Hepatocyte (in vitro differentiated cells): ENCODE measurements at places on chromosomes 3 and 15. TPM values are rescaled to one million over a fixed set of nuclear protein-coding genes. Genes with fewer than 3 reads are reported as not detected.

GRCh38 chr3:2783261-2783660 lies 326.9 kb downstream of the IL5RA start:
- no peak for DNase-seq
- H3K4me1 ChIP-seq = no peaks in the 10 kb centered on the region
- no peak overlapping the region for H3K4me3 ChIP-seq
- H3K36me3 ChIP-seq = no peaks in the 10 kb centered on the region
- no peak overlapping the region for H3K27ac ChIP-seq

- no peak overlapping the region for H3K4me3 ChIP-seq
- DNase-seq = peak; percentile 63
- peaks cover 3% of the 10 kb centered on the region for H3K4me1 ChIP-seq
- no peaks in the 10 kb centered on the region for H3K36me3 ChIP-seq
Measured at GRCh38 chr3:24185738-24186384, 240.8 kb downstream of the NR1D2 start.

CHAC1 gene
- total RNA-seq = 22.1 and 26.8 TPM in 2 replicates

DNA sequence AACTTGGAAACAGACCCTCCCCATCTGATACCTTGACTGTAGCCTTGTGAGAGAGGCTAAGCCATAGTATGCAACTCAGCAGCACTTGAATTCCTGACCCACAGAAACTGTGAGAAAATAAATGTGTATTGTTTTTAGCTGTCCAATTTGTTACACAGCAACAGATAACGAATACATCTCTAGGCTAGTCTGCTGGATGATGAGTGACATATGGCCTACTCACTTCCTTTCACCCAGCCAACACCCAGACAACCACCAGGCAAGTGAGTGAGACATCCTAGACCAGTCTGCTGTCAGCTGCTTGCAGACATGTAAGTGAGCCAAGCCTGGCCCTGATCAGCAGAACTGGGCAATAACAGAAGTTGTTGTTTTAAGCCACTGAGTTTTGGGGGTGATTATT lies 19.2 kb upstream of the SMAD6 start:
- no peaks in the 10 kb centered on the region for H3K27me3 ChIP-seq
- H3K4me3 ChIP-seq = no peak overlapping the region
- no peak for DNase-seq
- no peak overlapping the region for H3K27ac ChIP-seq
- peaks cover 28% of the 10 kb centered on the region for H3K4me1 ChIP-seq

- no peaks in the 10 kb centered on the region for H3K36me3 ChIP-seq
- H3K27ac ChIP-seq = no peak overlapping the region
- no peak overlapping the region for H3K4me3 ChIP-seq
- no peaks in the 10 kb centered on the region for H3K27me3 ChIP-seq
Measured at GRCh38 chr3:42884324-42884723, 8.6 kb upstream of the CYP8B1 start.

DNA sequence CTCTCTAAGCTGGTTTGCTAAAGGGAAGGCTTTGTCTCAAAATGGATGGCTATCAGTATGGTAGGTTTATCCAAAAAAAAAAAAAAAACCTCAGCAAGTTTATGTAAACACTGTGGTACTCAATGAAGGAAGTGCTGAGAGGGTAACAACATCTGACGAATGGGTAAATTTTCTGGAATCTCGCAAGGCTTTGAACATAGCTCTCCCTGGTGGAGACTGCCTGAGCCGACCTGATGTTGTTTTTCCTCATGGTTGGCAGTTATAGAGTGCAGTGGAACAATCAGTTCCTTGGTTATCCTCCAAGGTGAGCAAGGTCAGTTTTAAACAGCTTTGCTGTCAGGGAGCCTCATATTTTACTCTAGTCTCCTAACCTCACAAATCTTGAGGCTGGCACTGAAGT lies 94.6 kb downstream of the ZPLD1 start:
- no peak overlapping the region for H3K4me3 ChIP-seq
- no peaks in the 10 kb centered on the region for H3K27me3 ChIP-seq
- no peaks in the 10 kb centered on the region for H3K36me3 ChIP-seq
- H3K4me1 ChIP-seq = no peaks in the 10 kb centered on the region
- H3K27ac ChIP-seq = no peak overlapping the region
- peak; percentile 34 for DNase-seq

- H3K4me1 ChIP-seq = no peaks in the 10 kb centered on the region
- no peaks in the 10 kb centered on the region for H3K27me3 ChIP-seq
- H3K36me3 ChIP-seq = no peaks in the 10 kb centered on the region
- no peak overlapping the region for H3K4me3 ChIP-seq
- no peak overlapping the region for H3K27ac ChIP-seq
- DNase-seq = no peak
Measured at GRCh38 chr3:70056081-70056480, 56.5 kb downstream of the SAMMSON start.

- H3K27me3 ChIP-seq = no peaks in the 10 kb centered on the region
- no peak for DNase-seq
- no peaks in the 10 kb centered on the region for H3K4me1 ChIP-seq
Measured at GRCh38 chr3:28989646-28990089, 291.2 kb upstream of the RBMS3 start.

DNA sequence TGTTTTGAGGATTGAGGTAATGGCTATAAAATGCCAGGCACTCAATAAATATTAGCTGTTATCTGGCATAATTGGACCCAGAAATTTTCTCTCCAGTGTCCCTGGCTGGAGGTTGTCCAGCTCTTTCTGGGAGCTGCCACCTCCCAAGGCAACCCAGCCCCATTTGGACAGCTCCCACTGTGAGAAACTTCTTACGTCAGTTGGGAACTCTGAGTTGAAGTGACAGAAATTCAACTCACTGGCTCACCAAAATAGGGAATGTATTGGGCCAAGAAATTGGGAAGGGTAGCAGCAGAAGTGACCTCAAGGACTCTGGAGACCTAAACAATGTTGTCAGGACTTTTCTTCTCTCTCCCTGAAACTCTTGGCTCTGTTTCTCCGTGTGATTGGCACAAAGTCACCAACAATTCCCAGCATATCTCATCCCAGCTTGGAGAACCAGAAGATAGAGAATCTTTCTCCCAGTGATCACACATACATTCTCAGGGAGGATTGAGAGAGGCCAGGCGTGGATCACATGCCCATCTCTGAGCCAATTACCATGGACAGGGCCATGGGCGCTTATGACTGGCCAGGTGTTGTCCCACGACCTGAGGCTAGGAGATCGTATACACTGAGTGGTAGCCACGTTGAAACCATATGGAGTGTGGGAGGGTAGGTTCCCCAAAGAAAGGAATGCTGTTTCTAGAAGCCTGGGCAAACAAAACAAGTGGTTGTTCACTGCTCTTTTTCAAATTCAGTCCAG lies 22.5 kb upstream of the HCN4 start:
- H3K4me1 ChIP-seq = peaks cover 14% of the 10 kb centered on the region
- no peaks in the 10 kb centered on the region for H3K36me3 ChIP-seq
- no peak overlapping the region for H3K4me3 ChIP-seq
- no peak for DNase-seq

- H3K36me3 ChIP-seq = no peaks in the 10 kb centered on the region
- no peaks in the 10 kb centered on the region for H3K4me1 ChIP-seq
- H3K4me3 ChIP-seq = no peak overlapping the region
- no peak for DNase-seq
- no peak overlapping the region for H3K27ac ChIP-seq
Measured at GRCh38 chr15:48309740-48310139, 21.5 kb upstream of the DUT start.

LCTL gene
- not detected in 2 replicates for total RNA-seq

- DNase-seq = no peak
- no peak overlapping the region for H3K27ac ChIP-seq
- H3K27me3 ChIP-seq = no peaks in the 10 kb centered on the region
- H3K36me3 ChIP-seq = no peaks in the 10 kb centered on the region
Measured at GRCh38 chr15:40877694-40878093, 3.7 kb upstream of the RHOV start.

DNA sequence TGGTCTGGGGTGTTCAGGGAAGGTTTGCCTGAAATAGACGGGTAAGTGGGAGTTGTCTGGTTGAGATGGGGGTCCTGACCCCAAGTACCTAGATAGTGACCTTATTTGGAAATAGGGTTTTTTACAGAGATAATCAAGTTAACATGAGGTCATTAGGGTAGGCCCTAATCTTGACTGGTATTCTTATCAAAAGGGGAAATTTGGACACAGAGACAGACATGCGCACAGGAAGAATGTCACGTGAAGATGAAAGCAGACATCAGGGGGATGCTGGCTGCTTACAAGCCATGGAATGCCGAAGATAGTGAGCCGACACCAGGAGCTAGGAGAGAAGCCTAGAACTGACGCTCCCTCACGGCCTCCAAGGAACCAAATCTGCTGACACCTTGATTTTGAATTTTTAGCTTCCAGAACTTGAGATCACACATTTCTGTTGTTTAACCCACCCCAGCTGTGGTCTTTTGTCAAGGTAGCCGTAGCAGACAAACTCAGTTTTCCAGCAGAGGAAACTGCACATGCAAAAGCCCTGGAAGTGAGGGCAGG lies 17.1 kb downstream of the BHLHE40 start:
- no peak for DNase-seq
- H3K27me3 ChIP-seq = no peaks in the 10 kb centered on the region
- no peak overlapping the region for H3K4me3 ChIP-seq
- peaks cover 7% of the 10 kb centered on the region for H3K4me1 ChIP-seq

DNA sequence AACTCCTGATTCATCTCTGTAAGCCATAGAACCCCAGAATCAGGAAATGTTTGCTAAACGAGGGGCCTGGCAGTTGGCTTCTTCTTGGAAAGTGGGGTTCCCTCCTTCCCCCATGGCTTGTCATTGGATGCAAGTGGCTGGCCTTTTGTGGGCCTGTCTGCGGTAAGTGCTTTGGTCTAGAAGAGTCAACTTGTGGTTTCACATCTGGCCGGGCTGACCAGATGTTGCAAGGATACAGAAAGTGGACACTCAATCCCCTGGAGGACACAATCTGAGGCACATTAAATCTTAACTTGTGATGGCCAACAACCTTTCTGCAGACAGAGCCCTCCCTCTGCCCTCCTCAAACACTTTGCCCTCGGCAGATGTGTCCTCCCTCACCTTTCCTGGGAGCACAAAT lies 1.1 kb downstream of the FAH start:
- peak overlapping the region; percentile 89 for H3K4me3 ChIP-seq
- H3K4me1 ChIP-seq = peaks cover 15% of the 10 kb centered on the region
- no peaks in the 10 kb centered on the region for H3K27me3 ChIP-seq
- H3K27ac ChIP-seq = peak overlapping the region; percentile 85

ZIC1 gene
- 0.10 TPM in 1 of 2 replicates, not detected in the other for total RNA-seq

GABRR3 gene
- total RNA-seq = not detected in 2 replicates

DNA sequence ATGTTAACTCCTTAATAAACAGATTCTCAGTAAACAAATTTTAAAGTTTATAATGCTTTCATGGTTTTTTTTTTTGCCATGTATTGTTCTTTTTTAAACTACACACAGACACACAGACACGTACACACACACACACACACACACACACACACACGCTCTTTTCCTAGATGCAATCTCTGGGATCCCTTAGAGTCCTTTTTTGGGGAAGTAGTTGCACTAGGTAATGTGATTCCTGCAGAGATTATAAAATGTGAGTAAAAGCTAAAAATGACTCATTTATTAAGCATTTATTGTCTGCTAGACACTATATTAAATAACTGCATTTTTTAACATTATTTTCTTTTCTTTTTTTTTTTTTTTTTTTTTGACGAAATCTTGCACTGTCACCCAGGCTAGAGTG lies 19.9 kb downstream of the NDUFB5 start:
- H3K27ac ChIP-seq = no peak overlapping the region
- peaks cover 3% of the 10 kb centered on the region for H3K36me3 ChIP-seq
- no peak overlapping the region for H3K4me3 ChIP-seq
- H3K27me3 ChIP-seq = no peaks in the 10 kb centered on the region
- H3K4me1 ChIP-seq = no peaks in the 10 kb centered on the region

PLSCR5 gene
- 0.60 and 2.0 TPM in 2 replicates for total RNA-seq

DNA sequence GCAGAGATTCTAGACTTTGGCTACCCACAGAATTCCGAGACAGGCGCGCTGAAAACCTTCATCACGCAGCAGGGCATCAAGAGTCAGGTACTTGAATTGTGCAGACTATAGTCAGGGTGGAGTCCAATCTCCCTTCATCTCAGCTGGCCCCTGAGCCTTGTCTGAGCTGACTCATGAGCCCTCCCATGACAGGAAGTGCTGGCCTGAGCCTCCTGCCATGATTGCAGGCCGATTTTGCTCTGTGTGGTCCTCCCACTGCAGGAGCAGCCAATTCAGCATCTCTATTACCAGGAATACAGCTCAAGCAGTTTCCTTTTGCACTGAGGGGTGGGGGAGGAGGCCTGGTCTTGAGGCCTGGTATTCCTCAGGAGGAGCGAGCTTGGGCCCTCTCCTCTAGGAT lies 5.5 kb downstream of the AP2M1 start:
- no peaks in the 10 kb centered on the region for H3K27me3 ChIP-seq
- H3K27ac ChIP-seq = no peak overlapping the region
- H3K4me3 ChIP-seq = no peak overlapping the region
- DNase-seq = no peak
- H3K4me1 ChIP-seq = peaks cover 16% of the 10 kb centered on the region

TTLL13 gene
- not detected in 2 replicates for total RNA-seq

- H3K4me1 ChIP-seq = peaks cover 8% of the 10 kb centered on the region
- no peaks in the 10 kb centered on the region for H3K27me3 ChIP-seq
- H3K27ac ChIP-seq = peak within 1 kb of the TSS; percentile 75
- DNase-seq = peak; percentile 99
- H3K4me3 ChIP-seq = peak within 1 kb of the TSS; percentile 75
- no peaks in the 10 kb centered on the region for H3K36me3 ChIP-seq
Measured at GRCh38 chr3:11271986-11272904, at the start of gene ATG7. ATG7 (plus strand) TSS chr3:11272397; CDS start chr3:11298696, 26,299 bp downstream.

- no peak for DNase-seq
- H3K36me3 ChIP-seq = no peaks in the 10 kb centered on the region
- no peaks in the 10 kb centered on the region for H3K27me3 ChIP-seq
- peak overlapping the region; percentile 4 for H3K27ac ChIP-seq
Measured at GRCh38 chr3:71300951-71301393, 282.6 kb downstream of the FOXP1 start.

MORC1 gene
- total RNA-seq = 5.6 and 6.7 TPM in 2 replicates

TRH gene
- total RNA-seq = not detected in 2 replicates

DNA sequence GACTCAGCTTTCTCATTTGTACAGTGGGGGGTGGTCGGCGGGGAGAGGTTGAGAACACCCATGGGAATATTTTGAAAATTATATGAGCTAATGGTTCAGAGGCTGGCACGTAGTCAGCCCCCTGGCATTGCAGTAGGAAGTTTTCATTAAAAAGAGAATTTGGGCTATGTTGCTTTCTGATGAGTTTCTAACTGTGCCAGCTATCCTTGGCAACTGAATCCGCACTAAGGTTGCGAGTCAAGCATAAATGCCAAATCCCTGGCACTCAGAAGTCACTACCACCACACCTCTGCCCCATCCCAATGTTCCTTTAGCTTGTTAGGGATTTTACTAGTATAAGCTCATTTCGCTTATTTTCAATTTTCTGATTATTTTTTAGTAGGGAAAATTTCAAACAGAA lies 91.6 kb downstream of the DNASE1L3 start:
- H3K4me3 ChIP-seq = no peak overlapping the region
- H3K36me3 ChIP-seq = peaks cover 12% of the 10 kb centered on the region
- no peak for DNase-seq

CACNA1D gene
- 27.8 and 30.1 TPM in 2 replicates for total RNA-seq

- H3K27me3 ChIP-seq = no peaks in the 10 kb centered on the region
- H3K27ac ChIP-seq = no peak overlapping the region
- H3K36me3 ChIP-seq = no peaks in the 10 kb centered on the region
- no peak overlapping the region for H3K4me3 ChIP-seq
- no peak for DNase-seq
Measured at GRCh38 chr3:191345334-191345733, 15.0 kb upstream of the UTS2B start.

- no peak overlapping the region for H3K27ac ChIP-seq
- H3K4me1 ChIP-seq = no peaks in the 10 kb centered on the region
- H3K27me3 ChIP-seq = no peaks in the 10 kb centered on the region
- DNase-seq = no peak
Measured at GRCh38 chr3:93904568-93904967, 69.1 kb downstream of the PROS1 start.

GRCh38 chr3:35664460-35664919 lies 25.2 kb downstream of the ARPP21 start:
- H3K36me3 ChIP-seq = no peaks in the 10 kb centered on the region
- H3K27me3 ChIP-seq = no peaks in the 10 kb centered on the region
- no peaks in the 10 kb centered on the region for H3K4me1 ChIP-seq
- no peak overlapping the region for H3K27ac ChIP-seq
- DNase-seq = peak; percentile 30
- no peak overlapping the region for H3K4me3 ChIP-seq
